HFFc6 (cell line): ENCODE measurements at places on chromosomes 7 and 10.
A peak's percentile ranks its signal among the peaks of the same experiment; 100 is the strongest.

DNA sequence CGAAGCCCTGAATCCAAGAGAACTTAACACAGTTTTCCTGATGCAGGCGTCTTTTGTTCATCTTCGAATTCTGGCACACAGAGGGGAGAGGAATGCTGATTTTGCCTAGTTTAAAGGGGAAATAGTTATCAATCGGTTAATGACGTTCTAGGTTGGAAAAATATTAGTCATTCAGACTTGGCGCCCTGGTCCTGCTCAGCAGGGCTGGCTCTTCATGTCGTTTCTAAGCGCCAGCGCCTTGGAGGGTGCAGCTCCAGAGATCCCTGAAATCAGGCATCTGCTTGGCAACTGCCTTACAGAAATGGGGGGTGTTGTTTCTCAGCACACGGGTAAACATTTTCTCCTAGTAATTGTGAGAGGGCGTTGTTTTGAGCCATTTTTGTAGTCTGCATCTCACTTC lies 1.3 kb upstream of the PRTFDC1 start:
- DNase-seq: no peak

- no peak for DNase-seq
These were observed 35.7 kb downstream of the CYP17A1 start for GRCh38 chr10:102801496-102801895.

- no peak for DNase-seq
These were observed 185.7 kb upstream of the FZD8 start for GRCh38 chr10:35827783-35828182.

- DNase-seq: no peak
These were observed 718.6 kb downstream of the SORCS3 start for GRCh38 chr10:105359708-105360107.

DNA sequence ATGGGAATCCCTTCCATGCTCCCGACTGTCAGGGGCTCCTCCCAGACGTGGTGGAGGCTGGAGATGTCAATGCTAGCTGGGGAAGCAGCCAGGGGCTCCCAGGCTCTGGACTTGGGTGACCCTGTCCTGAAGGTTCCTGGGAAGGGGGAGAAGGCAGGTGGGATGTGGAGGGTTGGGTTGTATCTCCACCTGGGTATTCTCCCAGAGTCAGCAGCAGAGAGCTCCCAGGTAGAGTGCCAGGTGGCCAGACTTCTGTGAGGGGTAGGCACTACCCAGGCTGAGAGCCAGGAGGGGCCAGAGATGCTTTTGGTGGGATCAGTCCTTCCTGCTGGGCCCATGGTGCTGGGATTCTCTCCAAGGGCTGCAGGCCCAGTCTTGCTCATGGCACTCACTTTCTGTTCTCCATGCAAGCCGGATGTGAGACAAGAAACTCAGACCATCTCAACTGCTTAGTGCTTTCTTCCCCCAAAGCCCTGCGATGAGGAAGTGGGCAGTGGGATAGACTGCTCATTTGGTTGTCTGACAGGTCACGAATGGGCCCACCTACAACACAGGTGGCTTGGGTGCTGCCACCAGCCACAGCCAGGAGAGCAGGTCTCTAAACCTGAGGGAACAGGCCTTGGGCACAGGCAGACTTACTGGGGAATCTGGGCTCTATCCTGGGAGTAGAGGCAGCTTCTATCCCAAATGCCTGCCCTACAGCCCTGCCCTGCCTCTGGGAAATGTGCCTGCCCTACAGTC lies 52.5 kb upstream of the CAMK2B start:
- DNase-seq: no peak

DNA sequence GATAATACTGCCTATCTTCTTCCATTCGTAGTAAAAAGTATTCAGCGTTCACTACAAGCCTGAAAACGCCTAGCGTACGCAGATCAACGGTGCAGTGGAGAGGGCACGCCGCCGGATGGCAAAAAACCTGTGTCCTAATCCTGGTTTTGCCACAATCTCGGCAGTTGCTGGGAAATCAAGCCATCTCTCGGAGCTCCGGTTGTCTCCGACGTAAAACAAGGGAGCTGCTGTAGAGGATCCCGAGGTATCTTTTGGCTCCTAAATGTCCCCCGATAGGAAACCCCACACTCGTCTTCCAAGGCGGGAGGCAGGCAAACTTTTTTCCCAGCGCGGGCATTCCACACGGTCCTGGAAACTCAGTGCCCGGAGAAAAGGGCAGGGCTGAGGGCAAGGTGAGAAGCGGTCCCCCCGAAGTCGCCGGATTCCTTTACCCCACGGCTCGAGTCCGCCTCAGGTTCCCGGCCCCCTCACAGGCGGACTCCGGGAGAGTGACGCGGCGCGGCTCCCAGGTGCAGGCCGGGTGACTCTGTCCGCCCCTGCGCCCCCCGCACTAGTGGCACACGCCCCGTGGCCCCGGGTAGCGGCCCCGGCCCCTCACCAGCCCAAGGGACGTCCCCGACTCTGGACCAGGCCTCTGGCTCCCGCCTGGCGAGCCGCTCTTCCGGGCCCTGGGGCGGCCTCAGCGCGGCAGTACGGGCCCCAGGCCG lies 649 bp downstream of the IDE start:
- peak; percentile 56 for DNase-seq

DNA sequence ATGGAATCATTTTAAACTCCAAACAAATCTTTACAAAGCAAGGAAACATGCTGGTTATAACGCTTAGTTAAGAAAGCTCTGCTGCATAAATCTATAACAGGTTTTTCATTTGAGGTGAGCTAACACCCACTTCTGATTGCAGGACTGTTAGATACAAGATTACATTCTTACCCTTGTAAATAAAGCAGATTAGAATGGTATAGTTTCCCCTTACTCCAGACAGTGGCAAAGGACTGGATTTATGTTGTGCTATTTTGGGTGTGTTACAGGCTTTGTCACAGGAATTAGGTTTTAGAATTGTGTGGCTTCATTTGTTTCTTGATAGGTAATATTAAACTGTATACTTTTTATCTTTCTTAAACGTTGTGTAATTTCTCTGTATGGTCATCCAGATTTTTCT lies 487.6 kb downstream of the ZWINT start:
- DNase-seq: no peak

GRCh38 chr7:108722561-108722960 lies 152.9 kb downstream of the DNAJB9 start:
- DNase-seq: no peak

DNA sequence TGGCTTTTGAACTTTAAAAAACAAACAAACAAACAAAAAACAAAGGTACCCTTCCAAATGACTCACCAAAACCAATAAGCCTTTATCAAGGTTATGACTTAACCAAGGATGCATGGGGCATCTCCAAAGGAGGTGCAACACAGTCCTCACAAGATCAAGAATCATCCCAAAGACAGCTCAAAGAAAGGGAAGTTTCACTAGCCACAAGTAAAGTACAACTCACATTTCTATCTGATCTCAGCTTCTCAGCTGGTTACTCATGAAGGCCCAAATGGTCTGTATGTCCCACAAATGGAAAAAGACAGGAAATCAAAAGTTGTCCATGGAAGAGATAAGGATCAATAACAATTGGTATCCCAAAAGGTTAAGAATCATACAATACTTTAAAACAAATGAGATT lies 6.0 kb upstream of the MKLN1 start:
- DNase-seq: peak; percentile 20

GRCh38 chr10:124119216-124119615 lies 25.8 kb upstream of the CHST15 start:
- no peak for DNase-seq

GRCh38 chr10:28241741-28242399 lies 61.0 kb downstream of the MPP7 start:
- peak; percentile 43 for DNase-seq
